ENCODE measurements at places on chromosomes 7 and 10. TPM values are rescaled to one million over a fixed set of nuclear protein-coding genes. Genes with fewer than 3 reads are reported as not detected.

TMEM184A gene
- total RNA-seq, result 32.1 TPM

KNDC1 gene
- total RNA-seq, result 8.1 TPM

MICU1 gene
- total RNA-seq, result 52.6 TPM

ASZ1 gene
- total RNA-seq, result not detected

CUZD1 gene
- not detected for total RNA-seq

C10orf53 gene
- not detected for total RNA-seq

PLEKHS1 gene
- total RNA-seq, result not detected

LFNG gene
- total RNA-seq, result 1.2 TPM

PON3 gene
- total RNA-seq, result 149 TPM

GRCh38 chr7:19713676-19714075, 4.8 kb upstream of the POLR1F start:
- no peaks in the 10 kb centered on the region for H3K4me1 ChIP-seq
- no peak overlapping the region for H3K4me3 ChIP-seq
- no peaks in the 10 kb centered on the region for H3K27me3 ChIP-seq
- no peak for DNase-seq
- H3K27ac ChIP-seq, result no peak overlapping the region

DNA sequence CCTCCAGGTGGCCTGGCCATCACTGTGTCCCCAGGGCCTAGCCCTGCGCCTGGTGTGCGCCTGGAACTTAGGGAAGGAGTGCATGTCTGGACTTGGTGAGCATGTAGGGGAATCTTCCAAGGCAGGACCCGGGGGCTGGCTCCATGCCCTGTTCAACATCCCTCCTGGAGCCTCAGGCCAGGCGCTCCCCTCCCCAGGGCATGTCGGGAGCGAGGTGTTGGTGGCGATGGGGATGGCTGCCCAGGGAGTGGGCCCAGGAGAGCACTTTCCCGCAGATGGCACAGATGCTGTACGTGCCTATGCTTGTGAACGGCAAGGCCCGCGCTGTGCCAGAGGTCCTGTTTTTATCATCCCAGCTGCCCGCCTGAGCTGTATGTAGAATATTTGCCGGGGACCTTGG, 55.0 kb downstream of the CDH23 start:
- H3K27ac ChIP-seq, result no peak overlapping the region
- no peaks in the 10 kb centered on the region for H3K4me1 ChIP-seq
- no peak for DNase-seq
- no peak overlapping the region for H3K4me3 ChIP-seq
- H3K36me3 ChIP-seq, result no peaks in the 10 kb centered on the region

DNA sequence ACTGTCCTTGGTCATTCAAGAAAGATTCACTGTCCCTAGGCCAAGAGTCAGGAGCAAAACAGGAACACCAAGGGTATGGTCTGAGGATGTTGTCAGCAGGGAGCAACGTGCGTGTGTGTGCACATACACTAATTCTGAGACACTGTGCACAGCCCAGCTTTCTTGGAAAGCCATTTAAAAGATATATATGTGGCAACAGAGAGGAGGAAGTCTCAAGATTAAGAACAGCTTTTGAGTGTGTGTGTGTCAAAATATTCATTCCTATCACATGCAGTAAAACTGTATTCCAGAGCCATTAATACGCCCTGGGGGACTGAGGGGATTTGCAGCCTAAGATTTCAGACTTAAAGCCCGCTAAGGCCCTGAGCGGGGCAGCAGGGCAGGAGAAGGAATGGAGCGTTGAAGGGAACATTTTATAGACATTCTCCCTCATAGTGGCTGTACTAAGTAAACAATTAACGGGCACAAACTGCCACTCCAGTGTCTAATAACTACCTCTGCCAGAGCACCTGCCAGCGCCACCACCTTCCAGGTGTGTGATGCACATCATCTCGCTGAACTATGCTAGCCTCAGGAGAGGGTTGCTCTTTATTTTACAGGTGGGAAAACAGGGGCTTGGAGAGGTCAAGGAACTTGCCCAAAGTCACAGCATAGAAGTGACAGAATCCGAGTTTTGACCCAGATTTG, 2.0 kb downstream of the NOD1 start:
- H3K27me3 ChIP-seq, result no peaks in the 10 kb centered on the region
- no peaks in the 10 kb centered on the region for H3K4me1 ChIP-seq
- no peaks in the 10 kb centered on the region for H3K36me3 ChIP-seq
- H3K4me3 ChIP-seq, result no peak overlapping the region
- H3K27ac ChIP-seq, result peak overlapping the region; percentile 92
- DNase-seq, result no peak

DNA sequence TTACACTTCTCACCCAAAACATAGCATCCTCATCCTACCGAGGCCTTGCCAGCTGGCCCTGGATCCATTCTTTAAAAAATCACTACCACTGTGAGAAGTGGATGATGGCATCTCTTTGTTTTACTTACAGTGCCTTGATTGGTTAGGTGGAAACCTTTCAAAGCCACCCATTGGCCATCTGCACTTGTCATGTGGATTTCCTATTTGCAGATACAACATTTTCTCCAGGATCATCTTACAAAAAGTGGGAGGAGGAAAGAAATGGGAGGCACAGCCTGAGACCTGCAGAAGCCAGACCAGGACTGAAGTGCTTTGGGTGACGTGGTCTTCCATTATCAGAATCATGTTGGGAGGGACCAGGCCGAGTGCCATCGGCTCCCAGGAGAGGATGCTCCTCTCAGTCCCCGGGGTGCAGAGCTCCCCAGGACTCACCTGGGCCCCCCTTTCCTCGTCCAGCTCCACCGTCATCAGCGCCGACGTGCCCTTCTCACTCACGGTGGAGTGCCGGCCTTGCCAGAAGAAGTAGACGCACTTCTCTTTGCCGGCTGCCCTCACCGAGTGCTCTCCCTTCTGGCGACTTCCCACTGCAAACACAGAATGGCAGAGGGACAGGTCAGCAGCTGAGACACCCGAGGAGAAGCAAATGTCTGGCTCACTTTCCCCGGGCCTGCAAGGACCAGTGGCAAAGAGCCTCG, 161.2 kb downstream of the SVIL start:
- no peak overlapping the region for H3K27ac ChIP-seq
- no peak overlapping the region for H3K4me3 ChIP-seq
- no peak for DNase-seq
- peaks cover 14% of the 10 kb centered on the region for H3K4me1 ChIP-seq

DNA sequence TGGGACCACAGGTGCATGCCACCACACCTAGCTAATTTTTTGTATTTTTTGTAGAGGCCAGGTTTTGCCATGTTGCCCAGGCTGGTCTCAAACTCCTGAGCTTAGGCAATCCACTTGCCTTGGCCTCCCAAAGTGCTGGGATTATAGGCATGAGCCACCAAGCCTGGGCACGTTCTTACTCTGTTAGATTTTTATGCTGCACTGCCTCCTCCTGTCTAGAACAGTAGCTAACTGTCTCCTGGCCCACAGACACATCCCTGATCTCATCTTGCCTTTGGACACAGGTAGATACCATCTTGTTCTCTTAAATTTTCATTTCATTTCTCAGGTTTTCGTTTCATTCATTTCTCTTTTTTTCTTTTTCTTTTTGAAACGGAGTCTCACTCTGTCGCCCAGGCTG, 41.1 kb downstream of the BLVRA start:
- no peaks in the 10 kb centered on the region for H3K36me3 ChIP-seq
- H3K4me1 ChIP-seq, result no peaks in the 10 kb centered on the region
- DNase-seq, result no peak
- H3K27me3 ChIP-seq, result no peaks in the 10 kb centered on the region
- no peak overlapping the region for H3K27ac ChIP-seq
- H3K4me3 ChIP-seq, result no peak overlapping the region

GRCh38 chr7:157568770-157569584, 232.2 kb downstream of the DNAJB6 start:
- no peaks in the 10 kb centered on the region for H3K36me3 ChIP-seq
- no peaks in the 10 kb centered on the region for H3K27me3 ChIP-seq
- DNase-seq, result no peak
- H3K27ac ChIP-seq, result peak overlapping the region; percentile 18

DNA sequence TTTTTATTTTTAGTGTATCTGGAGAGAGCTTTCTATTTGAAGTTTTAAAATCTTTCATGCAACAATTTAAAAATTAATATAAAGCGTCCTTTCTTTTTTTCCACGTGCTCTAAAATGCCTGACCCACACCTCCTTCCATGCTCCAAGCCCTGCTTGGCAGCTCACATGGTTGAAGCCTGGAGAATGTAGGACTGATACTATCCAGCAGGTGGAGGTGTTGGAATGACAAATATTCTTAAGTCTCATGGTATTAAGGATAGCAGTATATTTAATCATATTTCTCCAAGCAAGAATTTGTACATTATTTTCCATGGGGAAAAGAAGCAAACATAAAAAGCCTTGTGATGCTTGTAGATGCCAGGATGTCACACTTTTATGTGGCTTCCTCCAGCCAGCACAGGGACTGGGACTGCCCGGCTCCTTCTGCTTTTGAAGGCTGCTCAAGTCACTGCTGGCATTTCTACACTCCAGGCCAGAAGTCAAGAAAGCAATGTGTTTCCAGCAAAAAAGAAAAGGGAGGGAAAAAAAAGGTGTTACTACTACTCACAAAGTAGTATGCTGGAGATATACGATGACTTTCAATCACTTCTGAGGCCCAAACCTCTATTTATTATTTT, 49.7 kb downstream of the BZW2 start:
- peaks cover 19% of the 10 kb centered on the region for H3K36me3 ChIP-seq
- no peak overlapping the region for H3K27ac ChIP-seq
- no peaks in the 10 kb centered on the region for H3K4me1 ChIP-seq
- no peaks in the 10 kb centered on the region for H3K27me3 ChIP-seq
- H3K4me3 ChIP-seq, result no peak overlapping the region
- no peak for DNase-seq

DNA sequence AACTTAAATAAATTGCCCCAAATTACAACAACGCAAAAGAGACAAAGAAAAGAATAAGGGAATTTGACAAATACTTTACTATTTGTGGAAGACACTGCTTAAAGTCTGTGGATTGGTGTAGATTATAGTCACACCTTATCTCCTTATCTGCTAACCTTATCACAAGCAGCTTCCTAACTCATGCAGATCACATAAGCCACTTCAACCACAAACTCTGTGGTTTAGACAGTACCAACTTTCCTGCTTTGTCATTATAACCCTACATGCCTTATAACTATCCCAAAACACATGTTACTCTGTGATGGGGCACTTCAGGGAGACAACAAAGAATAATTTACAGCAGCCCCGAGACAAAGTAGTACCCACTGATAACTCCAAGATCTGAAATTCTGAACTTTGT, 41.5 kb upstream of the PPP3CB start:
- no peak overlapping the region for H3K27ac ChIP-seq
- no peaks in the 10 kb centered on the region for H3K4me1 ChIP-seq
- H3K27me3 ChIP-seq, result no peaks in the 10 kb centered on the region
- no peaks in the 10 kb centered on the region for H3K36me3 ChIP-seq
- no peak overlapping the region for H3K4me3 ChIP-seq

DNA sequence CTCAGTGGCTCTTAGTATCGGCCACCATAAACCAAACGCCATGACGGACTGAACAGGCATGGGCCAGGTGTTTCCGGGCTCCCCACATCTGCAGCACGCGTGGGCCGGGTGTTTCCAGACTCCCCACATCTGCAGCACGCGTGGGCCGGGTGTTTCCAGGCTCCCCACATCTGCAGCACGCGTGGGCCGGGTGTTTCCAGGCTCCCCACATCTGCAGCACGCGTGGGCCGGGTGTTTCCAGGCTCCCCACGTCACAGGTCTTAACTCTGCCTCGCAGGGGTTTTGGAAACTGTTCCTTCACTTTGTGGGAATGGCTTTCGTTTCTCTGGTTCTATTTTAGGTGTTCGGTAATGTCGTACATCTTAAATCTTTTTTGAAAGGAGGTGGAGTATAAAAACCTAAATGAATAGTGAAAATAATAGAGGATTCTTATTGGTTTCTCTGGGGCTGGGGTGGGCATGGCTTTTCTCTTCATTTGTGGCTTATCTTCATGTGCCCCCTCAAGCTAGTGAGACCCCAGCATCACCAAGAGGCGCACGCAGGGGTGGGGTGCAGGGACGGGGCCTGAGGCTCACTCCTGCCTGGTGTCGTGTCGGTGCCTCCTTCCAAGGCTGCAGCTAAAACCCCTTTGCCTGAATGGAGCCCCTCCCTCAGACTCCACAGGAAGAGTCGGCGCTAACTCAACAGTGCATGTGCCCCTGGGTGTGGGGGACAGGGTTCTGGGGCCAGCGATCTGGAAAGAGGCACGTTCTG, 126.3 kb downstream of the WDR37 start:
- no peak overlapping the region for H3K27ac ChIP-seq
- no peak for DNase-seq
- H3K4me1 ChIP-seq, result no peaks in the 10 kb centered on the region
- H3K4me3 ChIP-seq, result no peak overlapping the region
- no peaks in the 10 kb centered on the region for H3K27me3 ChIP-seq

- DNase-seq, result no peak
- no peaks in the 10 kb centered on the region for H3K36me3 ChIP-seq
- peaks cover 23% of the 10 kb centered on the region for H3K4me1 ChIP-seq
- peak overlapping the region; percentile 82 for H3K27ac ChIP-seq
- H3K4me3 ChIP-seq, result no peak overlapping the region
These were observed 40.0 kb upstream of the PAPSS2 start for GRCh38 chr10:87619705-87620104.

GRCh38 chr10:132590752-132591121, 53.1 kb downstream of the INPP5A start:
- no peaks in the 10 kb centered on the region for H3K27me3 ChIP-seq
- DNase-seq, result no peak
- no peak overlapping the region for H3K4me3 ChIP-seq

- H3K36me3 ChIP-seq, result no peaks in the 10 kb centered on the region
- H3K4me3 ChIP-seq, result no peak overlapping the region
These were observed 131.5 kb downstream of the ATE1 start for GRCh38 chr10:121796342-121796741.

DNA sequence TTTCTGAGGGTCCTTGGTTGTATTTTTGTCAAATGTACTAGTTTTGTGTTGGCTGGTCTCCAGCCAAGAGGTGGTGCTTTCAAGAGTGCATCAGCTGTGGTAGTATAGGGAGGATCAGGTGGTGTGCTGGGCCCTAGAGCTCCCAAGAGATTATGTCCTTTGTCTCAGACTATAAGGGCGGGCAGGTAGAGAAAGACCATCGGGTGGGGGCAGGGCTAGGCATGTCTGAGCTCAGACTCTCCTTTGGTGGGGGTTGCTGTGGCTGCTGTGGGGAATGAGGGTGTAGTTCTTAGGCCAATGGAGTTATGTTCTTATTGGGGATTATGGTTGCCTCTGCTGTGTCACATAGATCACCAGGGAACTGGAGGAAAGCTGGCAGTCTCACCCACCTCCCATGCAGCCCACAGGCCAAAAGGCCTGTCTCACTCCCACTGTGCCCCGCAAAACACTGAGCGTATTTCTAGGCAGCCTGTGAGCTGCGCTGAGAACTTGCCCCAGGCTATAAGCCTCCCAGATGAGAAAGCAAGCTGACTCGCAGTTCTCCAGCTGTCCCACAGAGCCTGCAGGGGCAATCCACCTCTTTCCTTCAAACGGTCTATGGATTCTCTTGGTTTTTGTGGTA, 1066.7 kb downstream of the GRM8 start:
- no peak overlapping the region for H3K27ac ChIP-seq
- DNase-seq, result no peak
- no peaks in the 10 kb centered on the region for H3K36me3 ChIP-seq
- no peaks in the 10 kb centered on the region for H3K4me1 ChIP-seq

GRCh38 chr10:20271490-20271889, 455.3 kb downstream of the PLXDC2 start:
- H3K27me3 ChIP-seq, result no peaks in the 10 kb centered on the region
- no peaks in the 10 kb centered on the region for H3K4me1 ChIP-seq
- no peak overlapping the region for H3K27ac ChIP-seq
- DNase-seq, result no peak

Measured in right lobe of liver (tissue), 6 donors.